Occipital lobe (tissue), 3 donors: ENCODE measurements at places on chromosomes 2 and 18. TPM values are rescaled to one million over a fixed set of nuclear protein-coding genes. Genes with fewer than 3 reads are reported as not detected.

The FSHR gene
- not detected for total RNA-seq

GRCh38 chr2:84832772-84833461 lies 48.0 kb downstream of the TRABD2A start:
- DNase-seq, result no peak

DNA sequence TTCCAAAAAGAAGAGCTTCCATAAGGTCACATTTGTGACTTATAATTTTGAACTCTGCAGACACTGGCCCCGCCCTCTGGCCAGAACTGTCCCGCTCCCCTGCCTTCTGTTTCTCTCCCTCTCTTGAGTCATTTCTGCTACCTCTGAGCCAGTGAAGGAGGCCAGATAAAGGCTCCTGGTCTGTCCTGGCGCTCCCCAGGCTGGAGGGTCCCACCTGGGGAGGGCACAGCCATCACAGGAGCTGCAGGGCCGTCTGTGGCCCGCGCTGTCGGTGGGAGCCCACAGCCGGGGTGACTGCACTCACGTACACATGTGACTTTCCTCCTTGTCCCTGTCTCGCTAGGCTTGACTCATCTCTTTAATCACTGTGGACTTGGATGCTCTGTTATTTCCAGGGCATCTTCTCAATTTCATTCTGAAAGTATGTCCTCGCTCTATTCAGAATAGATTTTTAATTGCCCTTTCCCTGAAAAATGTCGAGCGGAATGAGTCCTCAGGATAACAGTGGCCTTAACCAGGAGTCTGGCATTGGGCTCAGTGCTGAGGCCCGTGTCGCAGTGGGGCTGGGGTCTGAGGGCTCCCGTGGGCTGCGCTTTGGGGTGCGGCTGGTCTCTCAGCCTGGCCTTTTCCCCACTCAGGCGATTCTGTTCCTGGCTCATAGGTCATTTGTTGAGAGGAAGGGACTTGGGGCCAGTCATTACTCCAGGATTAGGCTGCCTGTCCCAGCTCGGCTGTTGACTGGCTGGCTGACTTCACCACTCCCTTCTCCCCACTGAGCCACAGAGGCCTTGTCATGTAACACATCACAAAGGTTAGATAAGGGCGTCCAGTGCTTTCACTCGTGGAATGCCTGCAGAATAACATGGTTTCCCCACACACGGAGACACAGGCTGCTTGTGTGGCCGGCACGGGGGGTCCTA lies 34.5 kb downstream of the KLHL29 start:
- DNase-seq, result no peak

GRCh38 chr2:11749646-11750349 lies 3.4 kb downstream of the LPIN1 start:
- no peak for DNase-seq

DNA sequence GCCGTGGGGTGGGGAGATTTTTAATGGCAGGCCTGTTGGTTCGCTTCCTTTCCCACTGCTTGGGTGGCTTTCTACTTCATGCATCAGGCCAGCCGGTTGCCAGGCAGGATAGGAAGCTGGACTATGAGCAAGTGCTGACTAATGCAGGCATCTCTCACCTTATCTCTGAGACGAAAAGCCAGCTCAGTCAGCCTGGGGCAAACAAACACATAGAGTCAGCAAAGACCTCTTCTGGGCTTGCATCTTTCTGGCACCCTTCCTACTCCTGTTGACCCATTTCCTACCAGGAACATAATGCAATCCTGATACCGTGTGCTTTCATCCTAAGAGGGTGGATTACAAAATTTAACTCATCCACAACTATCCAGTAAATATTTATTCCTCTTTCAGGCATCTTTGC lies 416.6 kb upstream of the MEX3C start:
- no peak for DNase-seq

- no peak for DNase-seq
Observed at GRCh38 chr2:239671916-239672849, 271.4 kb upstream of the HDAC4 start.

DNA sequence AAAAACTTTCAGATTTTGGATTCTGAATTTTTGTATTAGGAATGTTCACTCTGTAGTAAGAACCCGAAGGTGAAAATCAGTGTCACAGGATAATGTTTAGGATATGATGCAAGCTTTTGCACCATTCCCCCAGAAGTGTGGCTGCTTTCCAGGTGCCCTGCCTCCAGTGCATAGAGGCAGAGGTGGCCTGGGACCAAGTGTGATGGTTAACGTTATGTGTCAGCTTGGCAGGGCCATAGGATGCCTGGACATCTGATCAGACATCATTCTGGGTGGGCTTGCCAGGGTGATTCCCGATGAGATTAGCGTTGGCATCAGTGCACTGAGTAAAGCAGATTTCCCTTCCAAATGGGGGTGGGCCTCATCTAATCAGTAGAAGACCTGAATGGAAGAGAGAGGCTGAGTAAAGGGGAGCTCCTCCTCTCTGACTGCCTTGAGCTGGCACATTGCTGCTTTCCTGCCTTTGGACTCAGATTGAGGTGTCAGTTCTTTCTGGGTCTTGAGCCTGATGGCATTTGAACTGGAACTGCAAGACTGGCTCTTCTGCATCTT lies 177.4 kb upstream of the HS6ST1 start:
- no peak for DNase-seq

DNA sequence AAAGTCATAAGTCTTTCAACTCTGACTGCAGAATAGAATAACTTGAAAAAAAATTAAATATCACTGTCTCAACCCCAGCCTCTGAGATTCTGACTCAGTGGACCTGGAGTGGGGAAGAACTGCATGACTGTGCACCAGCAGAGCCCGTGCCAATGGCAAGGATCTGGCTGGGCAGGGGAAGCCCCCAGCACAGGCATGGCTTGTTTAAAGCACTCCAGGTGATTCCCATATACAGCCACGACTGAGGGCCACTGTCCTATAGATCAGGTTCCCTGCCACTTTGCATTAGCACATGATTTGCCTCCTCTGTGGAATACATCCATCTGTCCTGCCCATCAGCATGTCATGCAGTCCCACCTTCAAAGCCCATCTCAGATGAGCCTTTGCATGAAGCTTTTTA lies 45.9 kb upstream of the NCK2 start:
- DNase-seq, result no peak

GRCh38 chr2:158953926-158954763 lies 14.3 kb upstream of the TANC1 start:
- no peak for DNase-seq

- no peak for DNase-seq
Observed at GRCh38 chr2:35787302-35788031, 568.1 kb upstream of the CRIM1 start.

DNA sequence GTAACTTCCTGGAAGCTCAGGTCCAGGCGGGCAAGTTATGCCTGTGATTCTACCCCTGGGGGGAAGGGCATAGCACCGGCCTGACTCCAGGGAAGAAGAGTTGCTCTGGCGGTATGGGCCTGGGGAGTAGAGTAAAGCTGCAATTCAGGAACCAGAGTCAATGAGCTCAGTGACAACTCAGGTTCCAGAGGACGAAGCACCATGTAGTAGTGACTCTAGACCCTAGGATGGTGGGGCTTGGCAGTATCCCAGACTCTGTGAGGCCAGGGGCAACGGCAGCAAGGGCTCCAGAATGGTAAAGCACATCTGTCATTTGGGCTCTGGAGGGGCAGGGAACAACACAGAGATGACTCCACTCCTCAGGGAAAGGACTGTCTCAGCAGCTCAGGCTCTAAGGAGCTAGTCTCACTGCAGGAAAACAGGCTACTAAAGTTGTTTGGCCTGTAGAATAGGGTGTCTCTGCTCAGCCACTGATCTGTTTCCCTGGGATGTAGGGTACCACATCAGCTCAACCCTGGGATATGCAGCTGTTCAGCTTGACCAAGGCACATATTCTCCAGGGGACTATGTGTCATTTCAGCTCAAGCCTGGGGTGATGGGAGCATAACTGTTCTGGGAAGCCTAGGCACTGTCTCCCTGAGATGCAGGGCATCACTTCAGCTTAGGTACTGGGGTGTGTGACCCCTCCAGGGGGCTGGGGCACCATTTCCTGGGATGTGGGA lies 36.2 kb upstream of the RHOB start:
- DNase-seq, result no peak

GRCh38 chr2:58918141-58918540 lies 677.0 kb upstream of the FANCL start:
- DNase-seq, result no peak

GRCh38 chr2:29119211-29119610 lies 4.0 kb downstream of the CLIP4 start:
- DNase-seq, result no peak

- no peak for DNase-seq
Observed at GRCh38 chr2:170298861-170299429, 121.0 kb downstream of the MYO3B start.

- DNase-seq, result no peak
Observed at GRCh38 chr2:122273785-122274419, 518.5 kb downstream of the TSN start.

- no peak for DNase-seq
Observed at GRCh38 chr18:50610349-50610748, 50.5 kb downstream of the MAPK4 start.

The CPLX4 gene
- not detected for total RNA-seq

GRCh38 chr18:46398005-46398404 lies 259.0 kb downstream of the LOXHD1 start:
- no peak for DNase-seq

GRCh38 chr2:144466637-144467036 lies 53.3 kb downstream of the ZEB2 start:
- peak; percentile 49 for DNase-seq

GRCh38 chr2:168730344-168730743 lies 72.1 kb upstream of the NOSTRIN start:
- DNase-seq, result no peak

DNA sequence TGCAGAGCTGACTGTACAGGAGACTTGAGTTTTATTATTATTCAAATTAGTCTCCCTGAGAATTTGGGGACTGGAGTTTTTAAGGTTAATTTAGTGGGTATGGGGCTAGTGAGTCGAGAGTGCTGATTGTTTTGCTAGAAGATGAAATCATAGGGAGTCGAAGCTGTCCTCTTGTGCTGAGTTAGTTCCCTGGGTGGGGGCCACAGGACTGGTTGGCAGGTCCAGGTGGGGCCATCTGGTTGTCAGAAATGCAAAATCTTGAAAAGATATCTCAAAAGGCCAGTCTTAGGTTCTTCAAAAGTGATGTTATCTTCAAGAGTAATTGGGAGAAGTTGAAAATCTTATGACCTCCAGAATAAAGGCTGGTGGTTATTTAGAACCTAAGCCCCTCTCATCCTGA lies 267.3 kb downstream of the MYCN start:
- DNase-seq, result no peak

The GDF7 gene
- total RNA-seq, result 0.16 TPM

GRCh38 chr2:181578829-181579228 lies 78.1 kb downstream of the CERKL start:
- DNase-seq, result no peak

- DNase-seq, result no peak
Observed at GRCh38 chr2:173773076-173773475, 192.1 kb downstream of the SP3 start.

DNA sequence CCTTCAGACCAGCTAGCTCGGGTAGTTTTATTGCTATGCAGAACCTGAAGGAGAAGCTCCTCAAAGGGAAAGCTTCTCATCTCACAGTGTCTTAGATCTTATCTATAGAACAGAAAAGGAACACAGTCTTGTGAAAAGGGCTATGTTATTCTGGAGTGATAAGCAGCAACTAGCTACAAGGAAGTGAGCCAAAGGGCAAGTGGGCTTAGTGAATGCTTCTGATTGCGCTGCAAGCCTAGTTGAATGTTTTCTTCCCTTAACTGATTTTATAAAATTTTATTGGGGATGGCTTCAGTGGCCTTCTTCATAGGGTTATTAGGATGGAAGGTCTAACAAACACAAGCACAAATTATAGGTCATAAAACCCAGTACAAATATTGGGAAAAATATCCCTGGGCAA lies 400.1 kb downstream of the PARD3B start:
- DNase-seq, result no peak

DNA sequence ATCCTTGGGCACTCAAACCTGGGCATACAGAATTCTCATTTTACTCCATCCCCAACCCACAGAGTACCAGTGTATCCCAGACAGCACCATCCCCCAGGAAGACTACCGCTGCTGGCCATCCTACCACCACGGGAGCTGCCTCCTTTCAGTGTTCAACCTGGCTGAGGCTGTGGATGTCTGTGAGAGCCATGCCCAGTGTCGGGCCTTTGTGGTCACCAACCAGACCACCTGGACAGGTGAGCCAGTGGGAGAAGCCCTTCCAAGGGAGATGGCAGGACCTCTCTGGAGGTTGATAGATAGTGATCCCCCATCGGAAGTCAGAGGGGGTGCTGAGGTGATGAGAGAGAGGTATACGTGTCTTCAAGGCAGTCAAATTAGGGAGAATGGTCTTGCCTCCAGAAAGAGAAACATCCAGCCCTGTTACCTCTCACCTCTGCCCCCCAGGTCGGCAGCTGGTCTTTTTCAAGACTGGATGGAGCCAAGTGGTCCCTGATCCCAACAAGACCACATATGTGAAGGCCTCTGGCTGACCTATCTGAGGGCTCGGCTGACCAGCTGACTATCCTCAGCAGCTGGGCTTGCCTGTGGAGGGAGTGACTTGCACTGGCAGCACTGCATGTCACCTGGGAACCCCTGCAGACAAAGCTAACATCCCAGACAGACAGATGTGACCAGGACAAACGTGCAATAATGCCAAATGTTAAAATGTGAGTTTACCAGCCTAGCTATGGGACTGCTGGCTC lies 9.5 kb downstream of the PKDCC start:
- no peak for DNase-seq

GRCh38 chr18:41395695-41396094 lies 559.3 kb upstream of the PIK3C3 start:
- no peak for DNase-seq

The RESP18 gene
- total RNA-seq, result not detected

DNA sequence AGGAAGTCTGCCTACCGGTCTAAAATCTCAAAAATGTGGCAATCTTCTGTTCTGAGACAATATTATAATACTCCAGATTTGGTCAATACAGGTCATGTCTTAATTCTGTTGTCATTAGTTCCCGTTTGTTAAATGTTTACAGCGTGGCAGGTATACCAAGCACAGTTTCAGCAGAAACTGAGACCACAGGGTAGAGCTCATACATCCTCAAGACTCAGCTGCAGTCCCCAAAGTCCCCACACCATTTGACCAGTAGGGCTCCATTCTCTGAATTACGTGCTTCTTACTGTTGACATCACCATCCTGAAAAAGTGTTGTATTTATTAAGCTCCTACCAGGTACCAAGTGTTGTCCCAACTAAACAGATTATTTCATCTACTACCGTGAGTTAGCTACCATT lies 157.1 kb downstream of the MC4R start:
- no peak for DNase-seq

The POTEC gene
- total RNA-seq, result not detected

The GAREM2 gene
- 7.0 TPM for total RNA-seq

DNA sequence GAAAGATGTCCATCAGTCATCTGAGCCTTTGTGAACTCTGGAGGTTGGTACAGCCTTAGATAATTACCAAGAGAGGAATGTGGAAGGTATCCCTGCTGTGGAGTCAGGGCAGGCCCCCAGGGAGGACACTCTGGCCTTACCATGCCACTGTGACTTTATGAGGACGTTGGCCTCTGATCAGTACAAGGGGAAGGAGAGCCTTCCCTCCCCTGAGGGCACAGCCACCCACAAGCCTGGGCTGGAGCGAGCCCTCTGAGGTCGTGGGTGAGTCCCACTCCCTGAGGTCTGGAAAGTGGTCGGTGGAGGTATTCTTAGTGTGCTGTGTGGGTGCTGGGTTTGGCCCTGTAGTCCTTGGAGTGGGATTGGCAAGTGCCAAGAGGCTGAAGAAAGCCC lies 91.6 kb downstream of the STPG4 start:
- DNase-seq, result no peak

The MROH2A gene
- total RNA-seq, result not detected
